SK-N-DZ (cell line): ENCODE measurements at places on chromosomes 7 and 10.

GRCh38 chr10:71782917-71783490, 9.7 kb upstream of the VSIR start:
- no peak for DNase-seq

GRCh38 chr7:96837593-96837992, 127.9 kb upstream of the SEM1 start:
- no peak for DNase-seq

- DNase-seq, result no peak
Measured at GRCh38 chr10:79380125-79380945, 33.1 kb downstream of the PPIF start.

- DNase-seq, result no peak
Measured at GRCh38 chr7:98283127-98283886, 1.8 kb downstream of the BRI3 start.

GRCh38 chr10:109740436-109740835, 182.9 kb downstream of the XPNPEP1 start:
- DNase-seq, result no peak

DNA sequence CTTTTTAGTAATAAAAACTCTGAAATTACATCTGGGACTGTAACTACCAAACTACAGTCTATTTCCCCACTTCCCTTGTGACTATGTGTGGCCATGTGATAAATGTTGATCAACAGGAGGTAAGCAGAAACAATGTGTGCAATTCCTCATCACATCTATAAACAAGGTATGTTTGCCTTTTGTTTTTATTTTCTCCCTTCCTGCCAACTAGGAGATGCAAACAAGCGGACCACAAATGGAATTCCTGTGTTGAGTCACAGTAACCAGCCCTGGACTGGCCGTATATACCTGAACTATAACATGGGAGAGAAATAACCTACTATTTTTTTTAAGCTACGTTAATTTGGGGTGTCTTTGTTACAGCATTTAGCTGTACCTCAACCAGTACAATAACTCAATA, 52.5 kb downstream of the SCRN1 start:
- DNase-seq, result no peak

DNA sequence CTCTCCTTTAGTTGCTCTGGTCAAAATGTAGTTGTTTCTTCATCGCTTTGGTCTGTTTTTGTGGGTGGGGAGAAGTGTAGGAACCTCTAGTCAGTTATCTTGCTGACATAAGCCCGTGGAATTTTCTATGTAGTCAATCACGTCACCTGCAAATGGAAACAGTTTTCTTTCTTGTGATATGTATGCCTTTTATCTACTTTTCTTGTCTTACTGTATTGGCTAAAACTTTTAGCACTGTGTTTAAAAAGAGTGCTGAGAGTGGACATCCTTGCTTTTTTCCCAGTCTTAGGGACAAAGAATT, 42.3 kb downstream of the AKR1E2 start:
- DNase-seq, result no peak

- no peak for DNase-seq
Measured at GRCh38 chr7:140983802-140984201, 30.9 kb downstream of the MRPS33 start.

DNA sequence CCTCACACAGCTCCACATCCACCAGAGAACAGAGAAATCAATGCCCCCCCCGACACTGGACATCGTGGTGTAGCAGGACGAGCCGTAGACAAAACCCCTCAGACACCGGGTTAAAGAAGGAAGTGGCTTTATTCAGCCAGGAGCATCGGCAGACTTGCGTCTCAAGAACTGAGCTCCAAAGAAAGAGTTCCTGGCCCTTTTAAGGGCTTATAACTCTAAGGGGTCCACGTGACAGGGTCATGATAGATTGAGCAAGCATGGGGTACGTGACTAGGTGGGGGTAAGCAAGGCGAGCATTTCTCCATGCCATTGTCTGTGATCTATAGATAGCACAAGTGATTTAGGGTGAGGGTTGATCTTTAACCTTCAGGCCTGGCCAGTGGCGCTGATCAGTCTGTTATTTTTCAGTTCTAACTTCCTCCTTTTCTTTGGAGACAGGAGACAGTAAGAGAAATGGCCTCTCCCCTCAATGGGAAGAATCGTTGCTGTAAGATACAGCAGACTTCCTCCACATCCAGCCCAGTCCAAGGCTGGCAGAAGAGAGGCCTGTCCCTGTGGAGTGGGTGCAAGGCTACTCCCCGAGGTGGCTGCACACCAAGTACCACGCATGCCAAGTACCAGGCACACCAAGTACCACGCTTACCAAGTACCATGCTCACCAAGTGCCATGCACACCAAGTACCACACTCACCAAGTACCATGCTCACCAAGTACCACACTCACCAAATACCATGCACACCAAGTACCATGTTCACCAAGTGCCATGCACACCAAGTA, 19.5 kb upstream of the PPP2R2D start:
- DNase-seq, result no peak
